A673 (cell line): ENCODE measurements at places on chromosomes 13 and 19.

DNA sequence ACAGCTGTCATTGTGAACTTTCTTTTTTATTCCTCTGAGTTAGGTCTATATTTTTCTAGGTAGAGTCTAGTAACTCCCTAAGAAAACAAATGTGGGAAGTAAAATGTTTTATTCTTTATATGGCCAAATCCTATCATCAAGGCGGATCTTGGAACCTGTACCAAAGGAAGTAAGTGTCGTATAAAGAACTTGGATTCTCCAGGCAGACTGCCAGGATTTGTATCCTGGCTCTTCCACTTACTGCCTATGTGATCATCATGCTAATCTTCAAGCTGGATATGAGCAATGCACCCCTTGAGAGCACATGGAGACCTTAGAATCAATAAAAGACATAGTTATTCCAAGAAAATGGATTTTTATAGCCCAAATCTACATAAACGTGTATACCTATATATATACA, 286.5 kb downstream of the PCDH17 start:
- peak; percentile 23 for DNase-seq

- no peak for DNase-seq
These were observed 276.1 kb downstream of the ITGBL1 start for GRCh38 chr13:101728615-101729014.

DNA sequence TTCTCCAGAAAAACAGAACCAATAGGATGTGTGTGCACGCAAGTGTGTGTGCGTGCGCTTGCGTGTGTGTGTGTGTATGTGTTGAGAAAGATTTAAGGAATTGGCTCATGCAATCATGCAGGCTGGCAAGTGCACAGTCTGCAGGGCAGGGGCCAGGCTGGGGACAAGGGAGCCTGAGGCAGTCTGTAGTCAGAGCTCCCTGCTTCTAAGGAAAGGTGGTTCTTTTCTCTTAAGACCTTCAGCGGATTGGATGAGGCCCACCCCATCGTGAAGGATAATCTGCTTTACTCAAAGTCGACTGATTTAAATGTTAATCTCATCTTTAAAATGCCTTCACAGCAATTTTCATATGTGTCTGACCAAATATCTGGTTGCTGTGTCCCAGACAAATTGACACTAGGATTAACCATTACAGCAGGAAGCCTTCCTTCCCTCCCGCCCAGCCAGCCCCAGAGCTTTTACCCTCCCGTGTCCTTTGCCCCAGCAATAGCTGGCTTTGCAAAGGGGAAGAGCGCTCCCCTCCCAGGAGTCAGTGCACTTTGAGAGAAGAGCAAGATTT, 15.0 kb upstream of the NAXD start:
- no peak for DNase-seq

- no peak for DNase-seq
These were observed 42.4 kb downstream of the TMEM255B start for GRCh38 chr13:113801289-113801961.

DNA sequence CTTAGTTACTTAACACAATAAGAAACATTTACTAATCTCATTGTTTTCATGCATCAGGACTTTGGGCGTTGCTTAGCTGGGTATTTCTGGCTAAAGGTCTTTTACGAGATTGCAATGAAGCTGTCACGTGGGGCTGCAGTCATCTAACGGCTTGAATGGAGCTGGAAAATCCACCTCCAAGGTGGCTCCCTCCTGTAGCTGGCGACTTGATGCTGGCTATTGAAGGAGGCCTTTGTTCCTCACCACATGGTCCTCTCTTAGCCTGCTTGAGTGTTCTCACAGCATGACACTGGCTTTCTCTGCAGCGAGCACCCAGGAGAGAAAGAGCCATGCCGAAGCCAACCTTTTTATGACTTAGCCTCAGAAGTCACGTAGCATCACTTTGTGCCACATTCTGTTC, 92.0 kb downstream of the NHLRC3 start:
- no peak for DNase-seq

GRCh38 chr19:44985445-44985844, 15.8 kb upstream of the RELB start:
- no peak for DNase-seq

DNA sequence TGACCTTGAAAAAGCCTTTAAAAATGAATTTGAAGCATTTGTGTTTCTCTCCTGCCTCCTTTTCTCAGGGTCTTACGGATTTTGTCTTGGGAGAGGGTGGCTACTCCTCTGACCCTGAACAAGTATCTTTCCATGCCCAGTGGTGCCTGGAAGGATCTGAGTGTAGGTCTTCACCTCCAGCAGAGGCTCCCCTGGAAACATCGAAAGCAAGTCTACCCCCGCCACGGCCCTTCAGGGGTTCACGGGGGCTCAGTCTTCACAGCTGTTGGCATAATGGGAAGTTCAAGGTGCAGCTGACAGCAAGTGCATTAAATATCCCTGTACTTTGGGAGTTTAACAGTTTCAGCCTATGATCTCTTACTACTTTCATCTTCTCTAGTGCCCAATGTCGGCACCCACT, 42.7 kb upstream of the SLC15A1 start:
- DNase-seq: no peak

GRCh38 chr13:110517505-110518225, 43.9 kb downstream of the RAB20 start:
- DNase-seq: no peak

GRCh38 chr13:108610507-108610906, 18.9 kb upstream of the MYO16 start:
- DNase-seq: no peak

- DNase-seq: peak; percentile 81
These were observed 35.3 kb downstream of the SOX1 start for GRCh38 chr13:112102243-112102642.

DNA sequence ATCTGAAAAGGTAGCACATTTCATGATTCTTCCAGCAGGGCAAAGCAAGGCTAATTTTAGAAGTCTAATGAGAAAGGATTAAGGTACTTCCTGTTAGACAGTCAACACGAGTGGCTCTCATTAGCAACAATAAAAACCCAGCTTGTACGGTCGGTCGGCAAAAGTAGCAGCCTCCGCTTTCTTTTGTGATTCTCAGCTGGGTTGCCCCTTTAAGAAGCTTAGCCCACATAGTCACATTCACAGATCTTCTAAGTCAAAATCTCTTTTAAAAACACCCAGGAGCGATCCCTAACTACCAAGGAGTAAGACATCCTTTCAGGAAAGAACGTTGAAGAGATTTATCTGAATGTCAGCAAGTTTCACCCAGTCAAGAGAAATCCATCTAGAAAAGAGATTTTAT, 684.8 kb downstream of the DIAPH3 start:
- DNase-seq: peak; percentile 95

GRCh38 chr13:27449936-27450828, at the start of gene MTIF3:
MTIF3 (minus strand) TSS chr13:27450564; CDS start chr13:27440448, 10,116 bp downstream.
- peak; percentile 95 for DNase-seq

DNA sequence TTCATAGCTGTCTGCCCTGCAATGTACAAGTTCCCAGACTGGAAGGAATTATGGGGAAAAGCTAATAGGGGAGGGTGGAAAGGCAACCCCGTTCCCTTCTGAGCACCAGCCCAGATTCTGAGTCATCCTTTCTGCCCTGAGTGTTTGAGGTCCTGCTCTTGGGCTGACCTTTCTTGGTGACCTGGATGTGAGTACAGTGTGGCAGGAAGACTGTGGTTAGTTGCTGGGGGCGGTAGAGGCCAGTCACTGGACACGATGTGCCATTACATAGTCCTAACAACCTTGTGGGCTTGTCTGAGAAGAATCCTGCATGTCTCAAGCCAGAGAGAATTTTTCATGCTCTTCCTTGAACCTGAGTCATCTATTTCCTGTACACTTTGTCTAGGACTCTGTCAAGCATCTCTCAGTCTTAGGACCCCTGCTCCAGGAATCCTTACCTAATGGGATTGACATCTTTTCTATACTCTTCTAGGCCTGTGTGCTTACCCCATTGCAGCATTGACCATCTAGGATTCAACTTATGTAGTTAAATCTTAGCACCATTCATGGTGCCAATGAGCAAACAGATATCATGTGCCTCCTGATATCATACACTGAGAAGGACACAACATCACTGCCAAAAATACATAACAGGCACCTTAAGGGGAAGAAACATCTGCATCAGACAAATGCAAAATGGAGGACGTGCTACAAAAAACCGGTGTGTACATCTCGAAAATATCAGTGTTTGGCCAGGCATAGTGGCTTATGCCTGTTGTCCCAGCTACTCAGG, 8.1 kb upstream of the ANGPTL4 start:
- DNase-seq: no peak

DNA sequence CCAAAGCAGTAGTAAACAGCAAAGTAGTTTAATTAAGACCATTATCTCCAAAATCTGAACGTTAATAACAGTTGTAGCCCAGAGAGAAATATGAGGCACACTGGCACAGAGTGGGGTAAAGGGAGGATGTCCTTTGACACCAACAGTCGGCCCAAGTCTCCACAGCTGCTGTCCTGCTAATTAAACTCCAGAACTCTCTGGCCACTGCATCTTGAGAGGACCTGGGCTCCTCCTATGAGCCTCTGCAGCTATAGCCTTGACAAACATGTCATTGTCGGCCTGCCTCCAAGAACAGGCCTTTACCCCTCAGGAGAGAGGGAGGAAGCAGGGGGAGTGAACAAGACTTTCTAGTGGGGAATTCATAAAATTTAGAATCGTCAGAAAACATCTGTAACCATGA, 1170.4 kb downstream of the UQCRFS1 start:
- no peak for DNase-seq

- DNase-seq: no peak
These were observed 639 bp downstream of the STARD13 start for GRCh38 chr13:33284916-33285315.

DNA sequence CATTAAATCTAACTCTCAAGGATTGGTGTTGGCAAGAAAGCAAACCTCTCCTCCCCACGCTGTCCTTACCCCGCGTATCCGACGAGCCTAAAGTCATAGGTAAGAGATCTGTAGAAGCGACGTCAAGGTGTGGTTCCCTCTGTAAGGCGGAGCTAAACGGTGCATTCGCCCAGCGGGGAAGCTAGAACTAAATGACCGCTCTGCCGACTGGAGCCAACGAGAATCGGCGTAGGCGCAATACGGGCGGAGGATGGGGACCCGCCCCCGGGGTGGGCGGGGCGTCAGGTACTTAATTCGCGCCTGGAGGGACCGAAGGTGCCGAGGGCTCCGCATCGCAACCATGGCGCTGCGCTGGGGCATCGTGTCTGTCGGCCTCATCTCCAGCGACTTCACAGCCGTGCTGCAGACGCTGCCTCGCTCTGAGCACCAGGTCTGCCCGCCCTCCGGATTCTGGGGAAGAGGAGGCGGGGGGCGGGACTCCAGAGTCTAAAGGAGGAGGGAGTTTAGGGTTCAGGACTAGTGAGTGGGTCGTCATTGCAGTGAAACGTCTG, at the start of gene DHDH:
TSS of gene DHDH (plus strand) at position 318 of the 551 bp plus-strand sequence. CDS start at position 341, 23 bp downstream.
- peak; percentile 74 for DNase-seq

GRCh38 chr19:10120538-10121189, 965 bp upstream of the EIF3G start:
- DNase-seq: peak; percentile 95

DNA sequence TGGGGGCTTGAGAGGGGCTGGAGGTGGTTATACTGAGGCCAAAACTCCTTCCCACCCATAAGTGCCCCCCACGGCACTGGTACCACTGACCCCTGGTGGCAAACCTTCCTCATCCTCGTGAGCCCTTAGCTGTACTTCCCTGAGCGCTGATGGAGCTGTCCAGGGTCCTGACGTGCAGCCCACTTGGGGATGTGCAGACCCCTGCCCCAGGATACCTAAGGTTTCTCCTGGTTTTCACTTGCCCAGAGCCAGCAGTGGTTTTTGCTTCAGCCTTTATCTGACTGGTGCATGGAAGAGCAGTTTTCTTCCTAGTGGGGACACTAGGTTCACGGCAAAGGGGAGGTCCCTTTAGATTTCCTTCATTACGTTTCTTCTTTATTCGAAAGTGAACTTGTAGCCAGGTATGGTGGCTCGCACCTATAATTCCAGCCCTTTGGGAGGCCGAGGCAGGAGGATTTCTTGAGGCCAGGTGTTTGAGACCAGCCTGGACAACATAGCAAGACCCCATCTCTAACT, 28.7 kb upstream of the KCTD15 start:
- DNase-seq: peak; percentile 49

DNA sequence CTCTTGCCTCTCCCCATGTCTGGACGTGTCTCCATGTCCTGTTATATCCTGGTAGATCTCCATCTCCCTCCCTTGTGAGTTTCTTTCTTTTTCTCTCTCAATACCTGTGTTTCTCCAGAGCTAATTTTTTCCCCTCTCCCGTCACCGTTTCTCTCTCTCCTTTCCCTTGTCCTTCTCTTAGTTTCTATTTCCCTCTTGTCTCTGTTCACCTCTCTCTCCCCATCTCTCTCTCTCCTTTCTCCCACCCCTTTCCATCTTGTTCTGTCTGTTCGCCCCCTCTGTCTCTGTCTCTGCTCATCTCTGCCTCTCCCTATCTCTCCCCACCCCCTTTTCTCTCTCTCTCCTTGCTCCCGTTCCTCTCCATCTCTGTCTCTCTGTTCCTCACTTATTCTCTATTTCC, 13.0 kb downstream of the SLC8A2 start:
- DNase-seq: no peak

- peak; percentile 45 for DNase-seq
These were observed 465.3 kb downstream of the COG6 start for GRCh38 chr13:40120781-40121180.

DNA sequence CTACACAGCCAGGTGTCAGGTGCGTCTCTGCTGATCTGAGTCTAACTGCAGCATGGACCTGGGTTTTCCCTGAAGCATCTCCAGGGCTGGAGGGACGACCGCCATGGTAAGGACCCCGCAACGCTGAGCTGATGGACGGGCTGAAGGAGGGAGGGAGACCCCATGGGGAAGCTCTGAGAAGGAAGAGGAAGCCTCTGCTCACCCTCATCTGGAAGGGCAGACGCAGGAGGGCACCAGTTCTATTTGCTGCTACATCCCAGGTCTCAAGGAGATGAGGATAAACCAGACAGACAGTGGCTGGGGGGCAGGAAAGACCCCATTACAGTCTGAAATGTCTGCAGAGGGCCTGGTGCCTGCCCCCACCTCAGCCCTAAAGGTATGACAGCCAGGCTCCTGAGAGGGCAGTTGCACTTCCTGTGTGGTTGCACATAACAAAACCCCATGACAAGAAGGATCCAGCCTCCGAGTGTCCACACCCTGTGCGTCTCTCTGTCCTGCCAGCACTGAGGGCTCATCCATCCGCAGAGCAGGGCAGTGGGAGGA, at the start of gene LILRA2:
TSS of gene LILRA2 (plus strand) at position 461 of the 543 bp plus-strand sequence. CDS start 89 bp downstream, outside the sequence.
- no peak for DNase-seq

- DNase-seq: no peak
These were observed 1243.5 kb downstream of the EFNB2 start for GRCh38 chr13:105291987-105292386.

- no peak for DNase-seq
These were observed 36.1 kb downstream of the TNFSF13B start for GRCh38 chr13:108305655-108306054.

GRCh38 chr13:44063881-44064280, 184.2 kb downstream of the LACC1 start:
- DNase-seq: no peak

- DNase-seq: no peak
These were observed 2.7 kb downstream of the KLK2 start for GRCh38 chr19:50875795-50876422.
